Lung (tissue), 17 donors: ENCODE measurements at places on chromosomes 6 and 20. TPM values are rescaled to one million over a fixed set of nuclear protein-coding genes. Genes with fewer than 3 reads are reported as not detected.

- no peak for DNase-seq
Observed at GRCh38 chr20:56582542-56582941, 46.6 kb upstream of the TFAP2C start.

OR2H1 gene
- total RNA-seq: not detected

- no peak for DNase-seq
Observed at GRCh38 chr6:155142168-155143028, 121.4 kb upstream of the CLDN20 start.

LEMD2 gene
- total RNA-seq: 54.9 TPM

NKAIN4 gene
- not detected for total RNA-seq

DNA sequence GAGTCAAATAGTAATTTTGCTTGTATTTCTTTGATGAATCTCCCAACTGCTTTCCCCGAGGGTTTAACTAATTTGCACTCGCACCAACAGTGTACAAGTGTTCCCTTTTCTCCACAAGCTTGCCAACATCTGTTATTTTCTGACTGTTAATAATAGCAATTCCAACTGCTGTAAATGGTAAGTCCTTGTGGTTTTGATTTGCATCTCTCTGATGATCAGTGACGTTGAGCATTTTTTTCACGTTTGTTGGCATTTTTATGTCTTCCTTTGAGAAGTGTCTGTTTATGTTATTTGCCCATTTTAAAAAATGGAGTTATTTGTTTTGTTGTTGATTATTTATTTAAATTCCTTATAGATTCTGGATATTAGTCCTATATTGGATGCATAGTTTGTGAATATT, 399.8 kb upstream of the MAN1A1 start:
- no peak for DNase-seq

- peak; percentile 38 for DNase-seq
Observed at GRCh38 chr6:27295301-27296079, 16.6 kb downstream of the POM121L2 start.

EFCAB8 gene
- 0.57 TPM for total RNA-seq
